ENCODE measurements at places on chromosomes 12 and 14.
A peak's percentile ranks its signal among the peaks of the same experiment; 100 is the strongest.

- peak; percentile 32 for DNase-seq
These were observed 7.6 kb downstream of the BDKRB1 start for GRCh38 chr14:96263347-96264199.

DNA sequence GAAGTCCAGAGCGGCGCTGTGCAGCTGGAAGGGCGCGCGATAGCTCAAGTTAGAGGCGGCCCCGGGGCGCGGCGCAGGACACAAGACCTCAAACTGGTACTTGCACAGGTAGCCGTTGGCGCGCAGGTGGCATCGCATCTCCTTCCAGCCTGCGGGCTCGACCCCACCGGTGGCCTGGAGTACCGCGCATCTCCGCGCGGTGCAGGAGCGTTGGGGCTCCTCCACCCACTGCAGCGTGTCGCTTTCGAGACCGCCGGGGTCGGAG lies 553 bp downstream of the CLEC14A start:
- DNase-seq: no peak

DNA sequence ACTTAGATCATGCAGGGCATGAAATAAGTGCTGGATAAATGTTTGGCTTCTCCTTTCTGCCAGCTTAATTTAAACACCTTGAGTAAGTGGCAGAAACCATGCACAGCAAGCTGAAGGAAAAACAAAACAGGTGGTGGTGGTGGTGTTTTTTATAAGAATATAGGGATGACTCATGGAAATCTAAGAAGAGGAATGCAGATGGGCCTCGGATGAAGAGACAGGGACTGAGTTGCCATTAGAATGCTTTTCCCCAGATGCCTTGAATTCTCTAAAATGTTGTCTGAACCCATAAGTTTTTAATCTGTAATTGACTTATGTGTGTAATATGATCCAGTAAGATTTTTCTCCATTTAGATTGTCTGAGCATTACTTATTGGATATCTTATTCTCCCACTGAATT lies 93.1 kb upstream of the ZDHHC17 start:
- no peak for DNase-seq

- no peak for DNase-seq
These were observed 115.7 kb downstream of the BEGAIN start for GRCh38 chr14:100471441-100472093.

DNA sequence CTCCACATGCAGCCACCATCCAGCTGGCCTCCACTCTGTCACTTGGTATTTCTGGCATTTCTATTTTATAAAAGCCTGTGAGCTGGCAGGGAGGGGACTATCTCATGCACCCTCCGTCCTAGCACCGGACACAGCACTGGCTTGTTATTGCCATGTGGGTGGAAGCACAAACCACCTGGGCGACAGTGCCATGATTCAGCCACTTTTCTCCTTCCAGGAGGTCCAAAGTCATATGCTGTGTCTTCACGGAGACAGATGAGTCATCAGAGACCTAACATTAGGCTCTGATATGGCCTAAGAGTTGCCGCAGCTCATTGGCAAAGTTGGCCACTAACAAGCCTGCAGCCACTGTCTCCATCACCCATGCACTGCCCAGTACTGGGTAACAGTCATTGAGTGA lies 1123.0 kb downstream of the VRK1 start:
- DNase-seq: no peak

GRCh38 chr14:64995291-64995690 lies 8.6 kb downstream of the FNTB start:
- DNase-seq: no peak

DNA sequence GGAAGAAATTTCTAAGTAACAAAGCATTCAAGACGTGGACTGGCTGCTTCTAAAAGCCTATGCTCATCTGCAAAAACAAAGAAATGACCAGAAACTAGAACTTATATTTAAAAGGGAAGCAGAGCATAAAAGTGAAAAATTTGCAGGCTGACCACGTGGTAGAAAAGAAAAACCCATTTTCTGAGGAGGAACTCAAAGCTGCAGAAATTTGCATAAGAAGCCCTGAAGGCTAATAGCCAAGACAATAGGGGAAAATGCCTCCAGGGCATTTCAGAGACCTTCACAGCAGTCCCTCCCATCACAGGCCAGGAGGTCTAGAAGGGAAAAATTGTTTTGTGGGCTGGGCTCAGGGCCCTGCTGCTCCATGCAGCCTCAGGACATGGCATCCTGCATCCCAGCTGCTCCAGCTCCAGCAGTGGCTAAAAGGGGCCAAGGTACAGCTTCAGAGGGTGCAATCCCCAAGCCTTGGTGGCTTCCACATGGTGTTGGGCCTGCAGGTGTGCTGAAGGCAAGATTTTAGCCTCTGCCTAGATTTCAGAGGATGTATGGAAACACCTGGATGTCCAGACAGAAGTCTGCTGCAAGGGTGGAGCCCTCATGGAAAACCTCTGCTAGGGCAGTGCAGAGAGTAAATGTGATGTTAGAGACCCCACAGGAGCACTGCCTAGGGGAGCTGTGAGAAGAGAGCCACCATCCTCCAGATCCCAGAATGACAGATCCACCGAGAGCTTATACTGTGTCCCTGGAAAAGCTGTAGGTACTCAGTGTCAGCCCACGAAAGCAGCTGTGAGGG lies 55.5 kb downstream of the CHGA start:
- no peak for DNase-seq

DNA sequence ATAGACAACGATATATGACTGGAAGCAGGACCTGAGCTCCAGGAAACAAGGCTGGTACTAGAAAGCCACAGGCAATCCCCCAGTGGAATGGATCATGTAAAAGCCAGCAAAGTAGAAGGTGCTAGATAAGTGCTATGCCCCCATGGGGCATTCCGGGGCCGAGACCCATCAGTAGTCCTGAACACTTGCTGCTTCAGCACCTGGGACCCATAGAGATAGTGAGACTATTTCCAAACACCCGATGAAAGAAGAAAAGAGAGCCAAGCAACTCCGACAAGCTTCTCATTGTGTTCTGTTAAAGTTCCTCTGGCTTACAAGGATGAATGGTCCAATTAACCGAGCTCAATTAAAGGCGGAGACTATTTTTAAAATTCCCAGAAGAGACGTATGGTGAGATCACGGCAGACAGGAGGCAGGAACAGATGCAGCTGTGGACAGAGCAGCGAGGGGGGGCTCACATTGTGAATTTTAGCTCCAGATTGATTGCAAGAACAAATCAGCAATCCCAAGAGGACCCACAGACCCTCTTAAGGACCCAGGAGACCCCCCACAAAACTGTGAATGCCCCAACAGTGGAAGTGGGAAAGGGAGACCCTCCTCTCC lies 142.5 kb upstream of the OVCH1 start:
- no peak for DNase-seq

DNA sequence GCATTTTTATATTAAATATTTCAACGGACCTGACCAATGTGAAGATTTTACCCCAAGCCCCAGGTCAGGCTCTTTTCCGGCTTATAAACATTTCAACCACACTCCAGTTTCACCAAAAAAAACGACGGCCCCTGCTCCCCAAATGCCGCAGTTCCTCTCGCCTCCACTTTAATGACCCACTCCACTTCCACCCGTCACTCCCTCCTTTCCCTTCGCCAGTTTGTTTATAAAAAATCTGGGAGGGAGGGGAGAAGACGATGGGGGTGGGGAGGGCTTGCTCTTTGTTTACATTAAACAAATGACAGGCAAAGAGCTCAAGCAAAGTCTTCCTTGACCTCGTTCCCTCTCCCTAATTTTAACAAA lies 5.4 kb downstream of the SIX6 start:
- no peak for DNase-seq

DNA sequence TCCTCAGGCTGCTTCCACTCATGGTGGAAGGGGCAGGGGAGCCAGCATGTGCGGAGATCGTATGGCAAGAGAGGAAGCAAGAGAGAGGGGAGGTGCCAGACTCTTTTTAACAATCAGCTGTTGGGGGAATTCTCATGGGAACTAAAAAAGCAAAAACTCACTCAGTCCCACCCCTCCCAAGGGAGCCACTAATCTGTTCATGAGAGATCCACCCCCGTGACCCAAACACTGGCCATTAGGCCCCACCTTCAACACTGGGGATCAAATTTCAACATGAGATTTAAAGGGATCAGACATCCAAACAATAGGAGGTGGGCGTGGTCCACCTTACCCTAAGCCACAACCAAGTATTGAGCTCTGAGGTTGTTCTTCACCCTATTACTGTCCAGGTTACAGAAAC lies 375.1 kb downstream of the GRIN2B start:
- DNase-seq: no peak

GRCh38 chr14:99589651-99590530 lies 14.1 kb downstream of the CCDC85C start:
- no peak for DNase-seq

GRCh38 chr12:3437986-3438385 lies 53.0 kb upstream of the PRMT8 start:
- DNase-seq: no peak

DNA sequence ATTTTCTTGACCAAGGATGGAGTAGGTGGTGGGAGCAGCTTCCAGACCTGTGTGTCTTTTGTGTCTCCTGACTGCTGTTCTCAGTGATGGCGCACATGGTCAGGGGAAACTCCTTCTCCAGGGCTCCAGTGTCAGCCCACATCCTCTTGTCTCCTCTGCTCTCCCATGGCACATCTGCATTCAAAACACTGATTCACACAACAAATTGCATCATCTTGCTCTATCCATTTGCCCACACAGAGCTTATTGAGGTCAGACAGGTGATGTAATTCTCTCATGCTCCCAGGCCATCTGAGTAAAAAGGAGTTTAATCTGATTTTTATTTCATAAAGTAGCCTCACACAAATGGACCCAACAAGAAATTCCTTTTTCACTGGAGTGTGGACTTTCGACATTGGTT lies 21.8 kb upstream of the TMEM132C start:
- DNase-seq: no peak

DNA sequence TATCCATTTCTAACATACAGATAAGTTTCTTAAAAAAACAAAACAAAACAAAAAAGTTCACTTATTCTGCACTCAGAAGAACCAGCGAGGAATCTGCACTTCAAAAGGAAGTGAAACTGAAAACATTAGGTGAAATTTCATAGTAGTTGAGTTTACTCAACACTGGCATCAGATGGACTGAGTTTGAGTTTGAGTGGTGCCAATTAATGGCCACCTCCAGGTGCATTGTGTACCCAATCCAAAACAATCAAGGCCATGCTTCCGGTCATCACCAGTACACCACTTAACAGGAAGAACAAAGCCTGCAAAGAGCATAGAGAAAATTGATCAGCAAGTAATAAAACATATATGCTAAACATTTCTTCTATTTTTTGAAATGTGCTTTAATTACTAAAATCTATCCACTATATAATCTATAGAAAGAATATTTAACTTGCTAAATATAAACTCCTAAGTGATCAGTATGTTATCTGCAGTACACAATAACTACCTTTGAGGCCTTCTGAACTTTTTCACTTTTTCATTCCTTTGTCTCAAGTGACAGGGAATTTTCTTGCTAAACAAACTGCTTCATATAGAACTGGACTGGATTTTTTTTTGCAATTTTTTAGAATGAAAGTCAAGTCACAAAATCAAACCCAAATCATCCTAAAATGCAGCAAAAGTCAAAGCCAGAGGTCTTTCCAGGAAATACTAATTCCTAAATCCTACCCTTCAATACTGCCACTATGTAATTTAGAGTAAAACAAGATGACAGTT lies 11.5 kb downstream of the SLC38A2 start:
- no peak for DNase-seq

GRCh38 chr14:72630374-72630773 lies 263.5 kb downstream of the DPF3 start:
- DNase-seq: peak; percentile 6

DNA sequence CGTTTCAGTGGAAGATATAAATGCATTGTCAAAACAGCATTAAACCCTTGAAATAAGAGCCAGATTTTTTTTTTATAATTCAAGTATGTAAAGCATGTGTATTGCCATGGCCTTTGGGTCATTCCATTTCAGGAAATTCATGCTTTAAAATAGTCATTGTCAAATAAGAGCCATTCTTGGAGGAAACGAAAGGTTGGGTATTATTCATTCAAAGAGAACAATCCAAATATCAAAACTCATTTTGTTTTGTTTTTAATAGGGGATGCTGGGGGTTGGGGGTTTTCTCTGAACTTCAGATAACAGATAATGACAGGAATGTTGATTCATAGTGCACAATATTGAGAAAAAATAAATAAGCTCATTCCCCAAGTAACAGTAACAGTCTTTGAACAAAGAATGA lies 174.4 kb upstream of the NUDT4 start:
- no peak for DNase-seq

GRCh38 chr12:69579029-69579428 lies 6.2 kb upstream of the CCT2 start:
- DNase-seq: no peak

DNA sequence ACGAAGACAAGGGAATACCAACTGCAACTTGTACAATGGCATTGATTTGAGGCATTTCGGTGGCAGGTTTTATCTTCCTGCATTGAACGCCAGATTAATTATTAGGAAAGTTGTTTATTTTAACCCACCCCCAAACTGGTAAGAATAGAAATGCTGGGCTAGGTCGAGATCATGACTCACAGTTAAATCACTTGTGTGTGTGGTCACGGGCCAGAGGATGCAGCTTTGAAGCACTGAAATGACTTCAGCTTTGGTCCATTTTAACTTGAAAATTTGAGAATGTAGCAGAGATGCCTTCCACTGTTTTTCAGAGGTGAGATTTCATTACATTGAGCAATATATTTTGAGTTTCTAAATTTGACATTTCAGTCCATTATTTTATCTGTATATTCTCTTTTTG lies 23.6 kb upstream of the KCNH3 start:
- no peak for DNase-seq

DNA sequence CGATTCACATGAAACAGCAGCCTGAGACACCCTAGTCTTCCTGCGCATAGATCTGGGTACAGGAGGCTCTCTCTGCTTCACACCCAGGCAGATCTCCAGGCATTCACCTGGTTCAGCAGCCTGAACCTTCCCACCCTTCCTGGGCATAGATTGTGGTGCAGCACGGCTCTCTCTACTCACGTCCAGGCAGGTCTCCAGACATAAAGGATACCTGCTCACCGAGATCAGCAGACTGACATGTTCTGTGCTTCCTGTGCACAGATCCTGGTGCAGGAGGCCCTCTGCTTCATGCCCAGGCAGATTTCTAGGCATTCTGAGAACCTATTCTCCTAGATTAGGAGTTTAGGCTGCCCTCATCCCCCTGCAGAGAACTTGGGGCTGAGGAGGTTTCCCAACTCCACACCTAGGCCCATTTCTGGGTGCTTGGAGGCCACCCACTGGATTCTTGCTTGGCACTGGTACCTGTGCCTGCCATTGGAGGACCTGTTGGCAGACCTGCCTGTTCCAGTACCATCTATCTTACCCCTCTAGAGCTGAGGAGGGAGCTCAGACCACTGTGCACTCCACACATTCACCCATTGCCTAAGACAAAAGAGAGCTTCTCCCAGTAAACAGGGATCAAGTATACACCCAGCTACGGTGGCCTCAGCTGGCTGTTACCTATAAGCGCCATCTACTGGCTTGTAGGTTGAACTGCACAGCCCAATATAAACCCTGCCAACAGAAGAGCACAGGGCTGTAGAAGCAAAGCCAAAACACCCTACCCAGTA lies 28.0 kb upstream of the GARIN6 start:
- DNase-seq: peak; percentile 69

GRCh38 chr14:50551877-50552276 lies 8.1 kb upstream of the ATL1 start:
- DNase-seq: no peak

GRCh38 chr14:75303381-75303789 lies 24.8 kb downstream of the FOS start:
- DNase-seq: peak; percentile 72

- DNase-seq: no peak
These were observed 8.4 kb downstream of the PPP2R3C start for GRCh38 chr14:35113308-35113950.

- no peak for DNase-seq
These were observed 515.9 kb upstream of the TBX3 start for GRCh38 chr12:115199831-115200230.

Data from ecto neural progenitor cell (in vitro differentiated cells).